ENCODE measurements at places on chromosomes 5 and 9.

DNA sequence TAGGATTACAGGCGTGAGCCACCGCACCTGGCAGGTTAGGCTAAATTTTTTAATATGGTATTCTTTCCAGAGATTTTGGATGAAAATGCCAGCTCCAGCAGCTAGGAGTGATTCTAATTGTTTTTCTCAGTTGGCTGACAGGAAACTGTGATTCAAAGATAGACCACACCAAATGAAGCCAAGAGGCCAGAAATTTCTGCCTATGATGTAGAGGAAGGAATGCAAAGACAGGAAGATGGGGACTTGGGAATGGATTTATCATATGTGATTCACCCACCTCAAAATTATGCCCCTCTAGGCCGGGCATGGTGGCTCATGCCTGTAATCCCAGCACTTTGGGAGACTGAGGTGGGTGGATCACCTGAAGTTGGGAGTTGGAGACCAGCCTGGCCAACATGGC is 53.3 kb downstream of the UGCG start:
- DNase-seq, result no peak

DNA sequence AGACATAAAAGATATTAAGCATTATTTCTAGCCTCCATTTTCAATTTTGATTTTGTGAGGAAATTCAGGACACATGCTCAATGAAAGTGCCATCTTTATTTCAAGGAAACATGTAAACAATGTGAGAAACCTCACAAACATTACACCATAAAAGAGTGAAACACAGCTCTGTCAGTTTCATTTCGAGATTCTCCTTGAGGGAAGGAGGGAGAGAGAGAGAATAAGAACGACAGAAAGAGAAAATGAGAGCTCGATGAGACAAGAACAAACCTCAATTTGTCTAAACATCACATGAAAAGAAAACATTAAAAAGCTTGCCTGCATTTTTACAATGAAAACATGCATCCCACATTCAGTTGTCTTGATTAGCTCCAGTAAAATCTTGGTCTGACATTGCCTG is 553.5 kb upstream of the MEF2C start:
- no peak for DNase-seq

- DNase-seq, result no peak
These were observed 61.8 kb upstream of the ARAP3 start for GRCh38 chr5:141743866-141744272.

DNA sequence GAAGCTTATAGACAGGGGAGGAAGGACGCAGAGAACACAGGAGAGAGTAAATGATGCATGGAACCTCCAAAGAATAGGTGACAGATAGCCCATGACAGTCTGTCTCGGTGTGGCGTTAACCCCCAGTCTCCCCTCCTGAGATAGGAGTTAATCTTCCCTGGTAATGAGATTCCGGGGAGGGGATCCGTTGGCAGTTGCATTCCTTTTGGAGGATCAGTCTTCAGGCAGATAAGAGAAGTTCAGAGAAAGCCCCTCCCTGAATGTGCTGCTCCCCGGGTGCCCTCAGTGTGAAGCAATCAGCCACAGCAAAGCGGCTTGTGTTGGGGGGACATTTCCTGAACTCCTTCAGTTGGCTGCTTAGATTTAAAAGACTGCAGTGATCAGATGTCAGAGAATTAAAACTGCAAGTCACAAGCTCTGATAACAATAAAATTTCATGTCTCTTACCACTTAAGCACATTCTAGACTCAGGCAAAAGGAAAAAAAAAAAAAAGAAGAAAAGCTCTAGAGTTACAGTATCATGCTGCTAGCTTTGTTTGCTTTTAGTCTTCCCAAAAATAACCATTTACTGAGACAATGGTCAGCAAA is 121.1 kb downstream of the EGFLAM start:
- no peak for DNase-seq

DNA sequence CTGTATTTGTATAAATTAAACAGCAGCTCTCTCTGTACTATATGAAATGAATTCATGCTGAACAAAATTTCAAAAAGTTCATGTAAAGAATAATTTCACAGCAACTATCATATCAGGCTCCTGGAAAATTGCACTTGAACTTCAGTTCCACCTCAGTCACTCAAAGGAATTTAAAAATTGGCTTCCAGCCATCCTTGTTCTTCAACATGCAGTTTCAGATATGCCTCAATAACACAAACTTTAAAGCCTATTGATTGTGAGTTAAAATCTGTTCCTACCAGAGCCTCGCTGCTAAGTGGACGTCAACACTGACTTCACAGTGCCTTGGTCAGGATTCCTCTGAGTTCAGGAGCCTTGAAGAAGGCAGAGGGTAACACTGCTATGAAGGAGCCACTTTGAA is 418.7 kb upstream of the WWC1 start:
- no peak for DNase-seq

DNA sequence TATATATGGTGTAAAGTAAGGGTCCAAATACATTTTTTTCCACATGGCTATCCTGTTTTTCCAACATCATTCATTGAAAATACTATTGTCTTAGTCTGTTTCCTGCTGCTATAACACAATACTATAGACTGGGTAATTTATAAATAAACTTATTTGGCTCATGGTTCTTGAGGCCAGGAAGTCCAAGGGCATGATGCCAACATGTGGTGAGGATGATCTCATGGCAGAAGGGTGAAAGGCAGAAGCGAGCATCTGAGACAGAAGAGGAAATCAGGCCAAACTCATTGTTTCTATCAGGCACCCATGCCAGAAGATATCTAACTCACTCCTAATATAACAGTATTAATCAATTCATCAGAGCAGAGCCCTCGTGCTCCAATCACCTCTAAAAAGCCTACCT is 42.6 kb downstream of the ANKRD55 start:
- no peak for DNase-seq

DNA sequence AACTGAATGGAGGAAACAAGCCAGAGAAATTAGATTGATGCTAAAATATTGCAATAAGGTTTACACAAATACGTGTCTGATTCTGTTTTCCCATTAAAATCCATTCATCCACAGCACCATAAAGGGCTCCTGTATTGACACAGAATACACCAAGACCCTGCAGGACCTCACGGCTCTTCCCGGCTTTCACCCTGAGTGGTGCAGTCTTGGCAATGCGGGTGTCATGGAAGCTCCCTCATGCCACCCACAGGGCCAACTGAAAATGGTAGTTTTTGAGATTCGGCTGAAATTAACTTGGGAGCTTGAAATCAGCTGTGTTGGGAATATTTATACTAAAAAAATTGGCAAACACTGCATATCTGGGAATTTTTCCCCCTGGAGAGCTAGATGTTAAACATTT is 17.3 kb upstream of the EXOC3 start:
- no peak for DNase-seq

DNA sequence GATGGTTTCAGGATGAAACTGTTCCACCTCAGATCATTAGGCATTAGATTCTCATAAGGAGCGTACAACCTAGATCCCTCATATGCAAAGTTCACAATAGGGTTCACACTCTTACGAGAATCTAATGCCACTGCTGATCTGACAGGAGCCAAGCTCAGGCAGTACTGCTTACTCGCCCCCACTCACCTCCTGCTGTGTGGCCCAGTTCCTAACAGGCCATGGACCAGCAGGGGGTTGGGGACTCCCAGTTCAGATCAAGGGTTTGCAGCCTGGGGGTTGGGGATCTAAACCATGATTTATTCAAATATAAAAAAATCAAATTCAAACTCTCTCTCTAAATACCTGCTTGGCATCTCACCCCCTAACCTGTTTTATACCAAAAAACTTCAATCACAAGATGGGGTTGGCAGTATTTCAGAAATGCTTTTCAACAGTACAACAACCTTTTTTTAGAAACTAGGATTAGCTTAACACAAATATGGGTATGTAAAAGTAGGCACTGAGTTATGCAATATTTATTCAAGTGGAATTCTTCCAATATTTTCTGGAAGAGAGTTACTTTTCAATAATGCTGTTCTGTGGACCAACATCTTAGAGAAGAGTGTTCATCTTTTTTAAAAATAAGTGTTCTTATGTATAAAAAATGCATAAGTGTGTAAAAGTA is 30.1 kb upstream of the SLC12A2 start:
- peak; percentile 66 for DNase-seq

DNA sequence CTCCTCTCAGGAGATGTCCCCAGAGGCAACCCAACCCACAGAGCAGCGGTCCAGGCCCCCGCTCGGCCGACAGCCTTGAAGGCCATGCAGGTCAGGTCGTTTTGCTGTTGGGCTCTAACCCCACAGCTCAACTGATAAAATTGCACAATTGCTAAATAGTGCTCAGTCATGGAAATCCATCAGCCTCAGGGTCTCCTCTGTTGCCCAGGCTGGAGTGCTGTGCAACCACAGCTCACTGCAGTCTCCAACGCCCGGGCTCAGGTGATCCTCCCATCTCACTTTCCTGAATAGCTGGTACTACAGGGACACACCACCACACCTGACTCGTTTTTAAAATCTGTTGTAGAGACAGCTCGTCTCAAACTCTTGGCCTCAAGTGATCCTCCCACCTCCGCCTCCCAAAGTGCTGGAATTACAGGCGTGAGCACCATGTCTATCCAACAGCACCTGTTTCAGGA is 18.3 kb downstream of the BRD3OS start:
- no peak for DNase-seq

GRCh38 chr5:34474573-34475021 is 181.5 kb upstream of the RAI14 start:
- DNase-seq, result no peak

- DNase-seq, result no peak
These were observed 3.3 kb upstream of the TMEM141 start for GRCh38 chr9:136787690-136788400.

GRCh38 chr5:392431-392988 is 50.5 kb upstream of the EXOC3 start:
- no peak for DNase-seq

GRCh38 chr5:68479524-68479923 is 264.0 kb downstream of the PIK3R1 start:
- no peak for DNase-seq

DNA sequence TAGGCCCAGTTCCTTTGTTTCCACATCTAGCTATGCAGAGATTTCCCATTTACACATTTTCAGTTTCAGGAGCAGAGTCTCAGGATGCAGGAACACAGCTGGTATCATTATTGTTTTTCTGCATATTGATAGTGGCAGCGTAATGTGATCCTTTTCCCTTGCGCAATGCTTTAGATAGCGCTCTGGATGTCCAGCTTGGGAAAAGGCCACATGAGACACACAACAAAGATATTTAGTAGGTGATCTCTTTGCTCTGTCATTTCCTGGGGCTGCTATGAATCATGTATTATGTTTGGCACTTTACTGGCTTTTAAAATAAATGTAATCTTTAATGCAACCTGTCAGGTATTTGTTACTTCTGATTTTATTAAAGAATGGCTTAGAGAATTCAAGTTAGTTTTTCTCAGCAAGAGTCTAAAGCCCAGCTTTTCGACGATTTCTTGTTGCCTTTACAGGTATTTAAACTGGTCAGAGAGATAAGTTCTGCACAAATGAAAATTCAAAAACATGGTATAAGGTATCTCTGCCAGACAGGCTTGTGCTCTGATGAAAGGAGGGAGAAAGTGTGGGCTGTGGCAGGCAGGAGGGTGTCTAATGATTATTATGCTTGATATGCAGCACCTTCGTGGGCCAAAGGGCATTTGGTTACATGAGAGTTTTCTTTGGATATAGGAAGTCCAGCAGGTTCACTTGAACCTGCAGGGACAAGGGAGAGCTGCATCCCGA is 42.2 kb downstream of the PTTG1 start:
- DNase-seq, result no peak

- no peak for DNase-seq
These were observed 82.3 kb upstream of the FREM1 start for GRCh38 chr9:14992516-14992915.

Measured in retinal pigment epithelial cell (primary cell).